ENCODE measurements at places on chromosomes 11 and 22. TPM values are rescaled to one million over a fixed set of nuclear protein-coding genes. Genes with fewer than 3 reads are reported as not detected.

The TMPRSS5 gene
- 2.9 TPM for total RNA-seq

GRCh38 chr11:15818132-15818842, 538.1 kb downstream of the SOX6 start:
- DNase-seq = no peak

The OR4A47 gene
- total RNA-seq = not detected

- no peak for DNase-seq
Measured at GRCh38 chr11:72818971-72819370, 4.8 kb downstream of the ATG16L2 start.

The TRIM48 gene
- not detected for total RNA-seq

DNA sequence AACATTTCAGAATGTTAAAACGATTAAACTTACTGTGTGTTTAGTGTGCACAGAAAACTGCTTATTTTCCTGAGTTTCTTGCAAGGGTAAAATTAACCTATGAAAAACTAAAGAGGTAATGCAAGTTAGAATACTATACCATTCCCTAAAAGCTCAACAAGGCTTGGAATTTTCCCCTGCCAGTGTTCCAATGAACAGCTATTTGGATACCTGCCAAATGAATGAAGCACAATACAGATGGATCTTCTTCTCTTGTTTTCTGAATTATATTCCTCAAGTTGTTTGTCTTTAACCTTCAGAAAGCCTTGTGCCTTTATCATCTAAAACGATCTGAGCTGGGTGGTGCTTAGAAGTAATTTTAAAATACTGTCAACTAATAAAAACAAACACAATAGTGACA, 204.5 kb downstream of the LRRC4C start:
- DNase-seq = peak; percentile 25
